Activated CD4-positive, alpha-beta T cell treated with anti-CD3 and anti-CD28 coated beads, Interleukin-10, Interleukin-2, amounts not matched to agents 100 ng/mL and 50 ng/mL, durations not matched to agents 16 hours and 8 hours (primary cell): ENCODE measurements at places on chromosomes 1 and 21.

DNA sequence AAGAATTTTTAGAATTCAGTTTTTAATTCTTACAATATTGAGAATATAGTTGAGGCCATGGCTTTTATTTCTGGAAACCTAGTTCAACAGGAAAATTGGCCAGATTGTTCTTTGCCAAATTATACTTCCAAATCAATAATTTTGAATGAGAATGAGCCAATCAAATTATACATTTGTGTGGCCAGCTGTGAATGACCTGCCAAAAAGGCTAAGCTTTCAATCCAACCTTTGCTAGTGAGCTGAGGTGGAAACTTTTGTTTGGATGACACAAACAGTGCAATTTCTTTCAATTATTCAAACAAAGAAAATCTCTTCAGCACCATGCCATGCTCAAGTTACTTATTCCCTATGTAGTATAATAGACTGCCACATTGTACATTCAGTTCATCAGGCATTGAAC is 167.8 kb downstream of the PATJ start:
- no peak for DNase-seq

DNA sequence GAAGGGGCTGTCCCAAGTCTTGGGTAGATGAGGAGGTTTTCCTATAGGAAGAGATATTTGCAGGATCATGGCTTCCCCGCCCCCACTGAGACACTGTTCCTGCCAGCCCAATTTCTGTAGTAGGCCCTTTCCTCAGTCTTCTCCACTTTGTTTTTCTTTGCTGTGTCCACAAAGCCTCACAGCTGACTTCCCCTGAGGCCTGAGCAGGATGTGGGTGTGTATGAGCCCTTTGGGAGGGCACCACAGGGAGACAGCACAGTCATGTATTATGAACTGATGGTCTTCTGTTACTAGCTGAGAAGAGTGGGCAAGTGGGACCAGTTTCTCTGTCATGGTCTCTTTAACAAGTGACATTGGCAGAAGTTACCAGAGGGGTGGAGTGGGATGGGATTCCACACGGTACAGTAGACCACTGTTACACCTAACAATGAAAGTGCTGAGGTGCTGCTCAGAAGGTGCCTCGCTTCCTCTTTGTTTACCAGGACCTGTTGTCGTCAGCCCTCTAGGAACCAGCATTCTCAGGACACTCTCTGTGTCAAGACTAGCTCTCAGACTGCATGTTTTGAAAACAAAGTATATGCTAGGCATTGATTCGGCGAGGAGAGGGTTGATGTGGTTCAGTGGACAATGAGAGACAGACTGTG is 253.8 kb upstream of the HOOK1 start:
- DNase-seq: no peak

- no peak for DNase-seq
Observed at GRCh38 chr1:199310708-199311107, 671.9 kb downstream of the PTPRC start.

- no peak for DNase-seq
Observed at GRCh38 chr1:186112280-186112679, 262.8 kb downstream of the TPR start.

DNA sequence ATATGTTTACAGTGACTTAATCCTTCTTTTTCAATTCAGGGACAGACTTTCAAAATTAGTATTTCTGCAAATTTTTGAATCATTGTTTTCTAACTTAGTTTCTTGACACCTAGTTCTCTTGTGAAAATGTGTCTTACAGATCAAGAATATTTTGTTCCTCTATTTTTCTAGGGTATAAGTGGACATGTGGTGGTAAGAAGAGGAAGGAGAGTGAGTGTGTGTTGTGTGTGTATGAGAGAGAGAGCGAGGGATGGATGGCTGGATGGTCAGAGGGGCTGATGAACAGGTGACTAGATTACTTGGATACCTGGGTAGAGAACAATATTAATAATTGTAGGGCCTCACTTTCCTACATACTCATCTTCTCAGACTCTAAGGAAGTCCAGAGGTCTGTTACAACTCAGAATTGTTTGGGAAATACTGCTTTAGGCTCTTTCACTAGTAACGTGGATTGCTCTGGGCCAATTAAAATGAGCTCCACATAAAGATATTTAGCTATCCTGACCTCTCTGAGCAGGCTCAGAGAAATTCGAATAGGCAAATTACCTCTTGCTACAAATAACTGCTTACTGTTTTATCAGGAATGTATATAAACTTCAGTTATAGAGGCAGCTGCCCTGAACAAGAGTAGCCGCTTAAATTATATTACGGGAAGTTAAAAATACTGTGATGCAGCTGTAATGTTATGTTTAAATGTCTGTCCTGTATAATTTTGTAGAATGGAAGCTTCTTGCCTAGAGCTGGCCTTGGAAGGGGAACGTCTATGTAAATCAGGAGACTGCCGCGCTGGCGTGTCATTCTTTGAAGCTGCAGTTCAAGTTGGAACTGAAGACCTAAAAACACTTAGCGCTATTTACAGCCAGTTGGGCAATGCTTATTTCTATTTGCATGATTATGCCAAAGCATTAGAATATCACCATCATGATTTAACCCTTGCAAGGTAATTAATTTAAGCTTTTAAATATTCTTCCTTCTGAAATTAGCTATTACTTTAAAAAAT is 19.7 kb downstream of the GPSM2 start:
- no peak for DNase-seq

GRCh38 chr21:34046917-34047316 is 26.5 kb upstream of the MRPS6 start:
- no peak for DNase-seq

DNA sequence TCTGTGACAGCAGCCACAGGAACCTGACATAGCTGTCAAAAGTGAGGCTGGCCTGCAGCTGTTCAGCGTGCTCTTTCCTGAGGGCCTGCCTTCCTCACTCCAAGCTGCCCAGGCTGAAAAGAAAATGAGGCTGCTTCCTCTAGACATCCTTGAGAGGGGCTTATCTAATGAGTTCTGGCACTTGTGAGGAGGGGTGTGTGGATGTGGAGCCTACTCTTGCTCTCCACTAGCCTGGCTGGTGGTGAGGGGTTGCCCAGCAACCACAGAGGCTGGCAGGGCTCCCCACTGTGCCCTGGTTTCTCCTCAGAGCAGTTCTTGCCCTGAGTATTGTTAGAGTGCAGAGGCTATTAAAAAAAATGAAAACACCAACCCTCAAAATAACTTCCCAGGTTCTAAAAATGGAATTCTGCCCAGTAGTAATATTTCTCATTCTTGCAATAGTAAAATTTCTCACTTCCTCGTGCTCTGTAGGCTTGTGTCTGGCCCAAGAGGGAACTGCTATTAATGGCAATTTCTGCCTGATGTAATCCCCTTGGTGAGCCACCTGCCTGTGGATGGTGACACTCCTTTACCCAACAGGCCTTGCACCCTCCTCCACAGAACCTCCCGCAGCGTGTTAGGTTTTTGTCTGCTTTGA is 52.6 kb upstream of the EPS8L3 start:
- DNase-seq: no peak

- DNase-seq: no peak
Observed at GRCh38 chr1:14707531-14708445, 109.3 kb downstream of the KAZN start.

DNA sequence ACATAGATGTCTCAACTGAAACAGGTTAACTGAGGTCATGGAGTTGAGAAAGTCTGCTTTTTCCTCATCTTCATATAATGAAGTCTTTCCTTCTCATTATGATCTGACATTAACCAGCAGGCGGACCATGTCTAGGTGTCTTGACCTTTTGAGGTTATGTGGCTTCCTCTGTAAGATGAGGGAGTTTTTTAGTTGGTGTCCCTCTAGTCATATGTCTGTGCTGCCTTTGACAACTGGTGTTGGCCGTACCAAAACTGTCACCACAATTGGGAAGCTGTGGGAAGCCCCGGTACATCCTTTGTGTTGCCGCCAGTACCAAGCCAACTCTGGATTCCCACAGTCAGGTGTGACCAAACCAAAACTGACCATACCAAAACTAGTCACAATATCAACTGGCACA is 105.1 kb downstream of the PBX1 start:
- no peak for DNase-seq

DNA sequence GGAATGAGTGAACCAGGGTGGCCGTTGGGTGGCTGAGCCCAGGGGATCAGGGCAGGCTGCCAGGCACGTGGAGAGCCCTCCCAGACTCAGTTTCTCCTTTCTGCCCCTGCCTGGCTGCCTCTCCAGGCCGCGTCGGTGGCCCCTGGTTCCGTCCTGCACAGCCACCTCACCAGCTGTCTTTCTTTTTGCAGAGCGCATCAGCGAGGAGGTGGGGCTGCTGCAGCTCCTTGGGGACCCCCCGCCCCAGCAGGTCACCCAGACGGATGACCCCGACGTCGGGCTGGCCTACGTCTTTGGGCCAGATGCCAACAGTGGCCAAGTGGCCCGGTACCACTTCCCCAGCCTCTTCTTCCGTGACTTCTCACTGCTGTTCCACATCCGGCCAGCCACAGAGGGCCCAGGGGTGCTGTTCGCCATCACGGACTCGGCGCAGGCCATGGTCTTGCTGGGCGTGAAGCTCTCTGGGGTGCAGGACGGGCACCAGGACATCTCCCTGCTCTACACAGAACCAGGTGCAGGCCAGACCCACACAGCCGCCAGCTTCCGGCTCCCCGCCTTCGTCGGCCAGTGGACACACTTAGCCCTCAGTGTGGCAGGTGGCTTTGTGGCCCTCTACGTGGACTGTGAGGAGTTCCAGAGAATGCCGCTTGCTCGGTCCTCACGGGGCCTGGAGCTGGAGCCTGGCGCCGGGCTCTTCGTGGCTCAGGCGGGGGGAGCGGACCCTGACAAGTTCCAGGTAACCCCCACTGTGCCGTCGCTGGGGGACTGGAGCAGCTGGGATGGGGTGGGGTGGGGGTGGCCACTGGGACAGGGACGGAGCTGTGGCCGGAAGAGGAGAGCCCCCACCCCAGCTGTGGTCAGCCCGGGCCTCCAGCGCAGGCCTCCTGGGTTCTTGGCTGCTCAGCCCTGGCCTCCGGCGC is 63.3 kb downstream of the COL18A1 start:
- DNase-seq: no peak

DNA sequence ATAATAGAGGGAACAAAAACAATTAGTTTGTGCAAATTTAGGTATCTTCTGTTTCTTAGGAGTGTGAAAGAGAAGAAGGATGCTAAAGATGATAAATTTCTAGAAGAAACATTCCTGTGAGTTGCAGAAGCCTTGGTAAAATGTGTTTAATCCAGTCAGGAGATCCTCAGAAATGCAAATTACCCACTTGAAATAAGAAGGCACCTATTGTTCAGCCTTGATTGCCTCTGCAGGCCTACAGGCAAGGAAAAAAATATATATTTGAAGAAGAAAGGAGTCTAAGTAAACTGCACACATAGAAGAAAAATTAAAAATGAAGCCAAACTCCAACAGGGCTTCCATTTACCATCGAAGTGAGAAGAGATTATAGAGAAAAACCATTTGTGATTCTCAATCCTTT is 51.0 kb upstream of the LHX8 start:
- DNase-seq: no peak

GRCh38 chr1:169844941-169845608 is 48.6 kb downstream of the SCYL3 start:
- DNase-seq: no peak

DNA sequence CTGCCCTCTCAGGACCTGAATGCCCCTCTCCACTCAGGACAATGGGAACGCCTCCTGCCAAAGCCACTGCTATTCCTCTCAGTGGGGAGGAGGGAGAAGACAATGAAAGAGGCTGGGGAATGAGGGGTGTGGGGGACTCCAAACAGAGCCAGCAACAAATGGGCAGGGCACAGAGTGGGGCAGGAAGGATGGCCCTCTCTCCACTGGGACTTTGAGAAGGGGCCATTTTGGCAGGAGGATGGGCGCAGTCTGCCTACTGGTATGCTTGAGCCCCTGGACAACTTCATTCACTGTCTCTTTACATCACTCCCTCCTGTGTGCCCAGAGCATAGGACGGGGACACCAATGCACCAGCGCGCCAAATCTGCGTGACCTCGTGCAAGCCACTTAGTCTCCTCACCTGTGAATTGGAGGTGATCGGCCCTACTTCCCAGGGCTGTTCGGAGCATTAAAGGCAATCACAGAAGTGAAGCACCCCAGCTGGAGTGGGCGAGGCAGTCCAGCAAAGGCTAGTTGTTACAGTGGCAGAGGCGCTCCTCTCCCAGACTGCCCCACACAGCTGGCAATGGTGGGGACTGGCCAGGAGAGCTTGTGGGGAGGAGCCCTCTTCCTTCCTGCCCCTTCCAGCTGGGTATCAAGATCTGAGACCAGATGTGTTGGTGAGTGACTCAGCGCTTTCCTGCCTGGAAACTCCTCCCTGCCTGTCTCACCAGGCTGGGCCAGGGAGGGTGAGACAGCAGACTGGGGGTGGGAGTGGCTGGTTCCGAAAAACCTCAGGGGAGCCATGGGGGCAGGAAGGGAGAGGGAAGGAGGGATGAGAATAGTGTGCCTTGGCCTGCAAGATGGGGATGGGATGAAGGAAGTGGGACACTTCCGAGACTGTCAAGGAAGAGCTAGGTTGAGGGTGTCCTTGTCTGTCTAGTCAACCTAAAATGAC is 22.4 kb upstream of the SYNC start:
- peak; percentile 63 for DNase-seq

- no peak for DNase-seq
Observed at GRCh38 chr1:190029441-190029840, 448.2 kb downstream of the BRINP3 start.

DNA sequence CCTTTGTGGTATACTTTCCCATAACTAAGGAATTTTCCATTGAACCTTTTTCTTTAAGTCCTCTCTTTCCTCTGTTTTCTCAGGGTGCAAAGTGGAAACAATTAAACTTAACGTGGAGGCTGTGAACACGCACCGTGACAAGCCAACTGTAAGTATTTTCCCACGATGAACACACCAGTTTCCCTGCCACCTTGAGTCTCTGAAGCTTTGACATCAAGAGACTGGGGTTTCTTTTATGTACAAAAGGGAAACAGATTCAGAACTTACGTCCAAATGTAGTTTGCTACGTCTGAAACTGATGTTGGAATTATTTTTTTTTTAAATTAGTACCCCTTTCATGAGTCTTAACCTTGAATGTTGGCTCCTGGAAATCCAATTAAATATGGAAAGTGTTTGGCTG is 17.2 kb upstream of the C4BPB start:
- DNase-seq: no peak

GRCh38 chr1:84376000-84376910 is 22.0 kb upstream of the DNASE2B start:
- no peak for DNase-seq

- DNase-seq: no peak
Observed at GRCh38 chr21:37994211-37994610, 78.0 kb upstream of the KCNJ6 start.

- peak; percentile 20 for DNase-seq
Observed at GRCh38 chr1:181676269-181676668, 193.0 kb downstream of the CACNA1E start.

DNA sequence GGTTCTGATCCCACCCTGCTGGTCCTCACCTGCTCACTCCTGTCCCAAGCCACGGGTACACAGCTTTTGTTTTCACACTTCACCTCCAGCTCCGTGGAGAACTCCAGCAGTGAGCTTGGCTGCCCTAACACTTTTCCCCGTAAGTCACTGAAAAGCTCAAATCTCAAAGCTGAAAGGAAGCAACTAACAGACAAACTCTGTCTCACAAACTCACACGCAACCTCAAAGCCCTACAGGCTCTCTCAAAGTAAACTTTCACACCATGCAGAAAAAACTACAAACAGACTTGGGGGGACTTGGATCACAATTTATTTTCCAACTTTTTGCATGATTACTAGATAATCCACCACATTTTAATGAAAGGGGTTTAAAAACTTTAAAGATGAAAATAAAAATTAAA is 88.3 kb downstream of the AK5 start:
- DNase-seq: no peak

- no peak for DNase-seq
Observed at GRCh38 chr1:58802640-58803399, 19.0 kb upstream of the JUN start.
